HepG2 (cell line): ENCODE measurements at places on chromosomes 13 and 19.

DNA sequence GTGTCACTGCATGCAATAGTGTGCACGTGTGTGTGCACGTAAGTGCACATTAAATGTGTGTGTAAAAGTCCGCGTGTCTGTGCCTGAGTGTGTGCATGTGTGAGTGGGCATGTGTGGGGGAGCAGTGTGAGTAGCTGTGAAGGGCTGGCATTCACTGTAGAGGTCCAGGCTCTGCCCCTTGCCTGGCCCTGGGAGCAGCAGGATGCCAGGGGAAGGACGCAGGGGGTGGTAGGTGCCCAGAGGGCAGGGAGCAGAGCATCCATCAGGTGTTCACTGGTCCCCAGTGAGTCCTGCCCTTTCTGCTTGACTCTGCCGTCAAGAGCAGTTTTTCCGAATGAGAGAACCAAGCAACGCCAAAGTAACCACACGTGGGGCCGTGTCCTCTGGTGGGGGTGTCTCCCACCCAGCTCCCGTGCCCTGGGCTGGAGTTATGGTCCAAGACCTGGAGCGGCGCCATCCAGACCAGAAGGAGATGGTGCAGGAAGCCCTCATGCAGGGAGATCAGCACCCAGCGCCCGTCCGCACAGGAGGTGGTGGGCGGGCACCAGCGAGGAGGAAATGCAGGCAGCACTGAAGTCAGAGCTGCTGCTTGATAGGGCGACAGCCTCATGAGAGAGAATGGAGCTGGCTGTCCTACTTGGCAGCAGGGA is 68.5 kb downstream of the TEX29 start:
- no peak for DNase-seq
- H3K36me3 ChIP-seq: no peaks in the 10 kb centered on the region
- H3K4me3 ChIP-seq: no peak overlapping the region
- H3K27ac ChIP-seq: no peak overlapping the region
- H3K4me1 ChIP-seq: no peaks in the 10 kb centered on the region

- no peaks in the 10 kb centered on the region for H3K4me1 ChIP-seq
- H3K27me3 ChIP-seq: no peaks in the 10 kb centered on the region
- H3K36me3 ChIP-seq: no peaks in the 10 kb centered on the region
Measured at GRCh38 chr13:66375756-66376155, 854.4 kb downstream of the PCDH9 start.

GRCh38 chr19:20235156-20235555 is 68.1 kb downstream of the ZNF486 start:
- no peak for DNase-seq
- H3K27ac ChIP-seq: no peak overlapping the region
- H3K36me3 ChIP-seq: no peaks in the 10 kb centered on the region
- H3K27me3 ChIP-seq: no peaks in the 10 kb centered on the region
- H3K4me3 ChIP-seq: no peak overlapping the region

DNA sequence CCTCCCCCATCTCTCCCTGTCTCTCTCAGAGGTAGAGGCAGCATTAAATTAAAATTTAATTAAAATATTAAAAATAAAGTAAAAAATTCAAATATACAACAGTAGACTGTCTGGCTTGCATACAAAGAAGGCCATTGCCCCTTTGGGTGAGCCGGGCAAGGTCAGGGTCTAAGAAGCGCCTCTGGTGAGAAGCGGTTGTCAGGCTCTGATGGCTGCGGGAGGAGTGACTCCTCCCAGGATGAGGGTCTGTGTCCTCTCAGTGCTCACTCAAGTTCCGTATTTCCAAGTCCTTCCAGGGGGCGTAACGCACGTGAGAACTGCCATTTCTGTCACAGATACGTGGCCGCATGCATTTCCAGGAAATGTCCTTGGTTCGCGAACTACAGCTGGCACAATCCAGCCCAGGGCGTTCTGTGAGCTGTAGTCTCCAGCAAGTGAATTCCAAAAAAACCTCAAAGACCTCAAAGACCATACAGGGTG is 737 bp upstream of the ZNF181 start:
- no peaks in the 10 kb centered on the region; the same call in 2 of the 3 replicates for H3K27me3 ChIP-seq
- DNase-seq: peak; percentile 80
- H3K27ac ChIP-seq: peak overlapping the region; percentile 98
- peak overlapping the region; percentile 79 for H3K4me3 ChIP-seq

DNA sequence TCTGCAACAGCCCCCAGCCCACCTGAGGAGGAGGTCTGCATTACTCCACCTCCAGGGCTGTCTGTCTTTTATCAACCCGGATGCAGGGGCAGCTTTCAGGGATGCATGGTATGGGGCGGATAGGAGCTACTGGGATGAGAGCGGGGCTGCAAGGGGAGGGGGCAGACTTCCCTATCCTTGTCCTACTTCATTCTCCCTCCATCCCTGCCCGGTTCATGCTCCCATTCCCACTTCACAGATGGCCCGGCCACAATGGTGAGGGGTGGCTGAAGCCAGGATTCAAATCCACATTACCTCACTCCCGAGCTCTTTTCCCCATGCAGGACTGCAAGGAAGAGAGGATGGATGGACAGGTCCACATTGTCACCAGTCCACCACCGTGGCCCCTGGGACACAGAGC is 40.5 kb upstream of the VSTM2B start:
- H3K36me3 ChIP-seq: no peaks in the 10 kb centered on the region
- no peaks in the 10 kb centered on the region; the same call in 1 of the 2 replicates for H3K27me3 ChIP-seq
- no peak for DNase-seq
- no peak overlapping the region for H3K27ac ChIP-seq
